Erythroblast (primary cell): ENCODE measurements at places on chromosomes 12 and 14.

GRCh38 chr14:101069666-101070362 lies 166.3 kb upstream of the RTL1 start:
- DNase-seq: no peak

- no peak for DNase-seq
Measured at GRCh38 chr12:42776396-42776795, 186.8 kb upstream of the PRICKLE1 start.

GRCh38 chr14:65478596-65478995 lies 66.1 kb downstream of the FUT8 start:
- no peak for DNase-seq

DNA sequence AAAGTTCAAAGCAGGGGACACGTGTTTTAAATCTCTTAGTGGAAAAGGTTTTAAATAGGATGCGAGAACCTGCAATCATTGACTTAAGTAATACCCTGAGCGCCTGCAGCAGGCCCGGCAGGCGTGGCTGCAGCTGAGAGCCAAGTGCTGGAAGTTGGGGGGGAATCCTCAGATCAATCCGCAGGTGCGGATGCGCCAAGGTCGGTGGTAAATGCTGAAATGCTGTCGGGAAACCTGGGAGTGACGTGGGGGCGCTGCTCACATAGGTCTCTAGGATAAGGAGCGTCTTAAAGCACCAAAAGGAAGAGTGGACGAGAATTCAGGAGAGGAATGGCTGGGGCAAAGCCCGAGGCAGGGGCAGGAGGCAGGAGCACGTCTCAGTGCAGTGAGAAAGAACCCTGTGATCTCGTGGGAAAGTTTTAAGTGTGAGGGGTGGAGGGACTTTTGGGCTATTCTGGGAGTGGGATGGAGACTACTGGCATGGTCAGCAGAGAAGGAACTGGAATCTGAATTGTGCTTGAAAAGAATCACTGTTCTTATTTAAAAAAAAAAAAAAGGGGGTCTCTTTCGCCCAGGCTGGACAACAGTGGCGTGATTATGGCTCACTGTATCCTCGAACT lies 883 bp upstream of the CDCA4 start:
- peak; percentile 73 for DNase-seq

- DNase-seq: peak; percentile 16
Measured at GRCh38 chr14:104577847-104578301, 1.7 kb upstream of the C14orf180 start.

DNA sequence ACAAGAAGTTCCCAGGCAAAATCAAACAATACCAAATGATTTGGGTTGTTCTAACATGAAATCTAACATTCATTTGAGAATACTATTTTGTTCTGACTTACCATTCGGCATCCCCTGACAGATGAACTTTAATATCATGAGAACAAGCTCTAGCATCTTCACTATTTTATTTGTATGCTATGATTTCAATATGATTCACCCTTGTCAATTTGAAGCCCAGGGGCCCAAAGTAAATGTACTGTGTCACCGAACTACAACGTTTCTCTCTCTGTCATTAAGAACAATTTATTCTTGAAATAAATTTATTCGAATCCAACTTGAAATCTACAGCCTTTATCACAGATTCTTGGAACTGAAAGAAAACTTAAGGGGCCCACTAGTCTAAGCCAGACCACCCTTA lies 146.2 kb upstream of the RASSF8 start:
- no peak for DNase-seq

DNA sequence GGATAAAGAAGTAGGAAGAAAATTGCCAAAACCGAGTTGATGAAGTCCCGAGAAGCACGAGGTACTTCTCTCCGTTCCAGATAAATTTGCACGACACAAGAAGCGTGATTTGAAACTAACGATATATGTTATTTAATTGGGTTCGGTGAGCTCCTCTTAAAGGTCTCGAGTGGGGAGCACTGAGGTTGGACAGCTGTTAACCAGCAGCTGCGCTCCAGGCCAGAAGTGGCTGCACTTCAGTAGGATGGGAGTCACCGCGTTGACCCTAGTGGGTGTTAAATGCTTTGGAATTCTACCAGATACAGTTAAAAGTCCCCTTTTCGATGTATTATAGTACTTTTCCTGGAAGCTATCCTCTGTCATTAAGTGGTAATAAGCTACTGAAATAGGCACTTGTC lies 953 bp upstream of the DCAF5 start:
- peak; percentile 65 for DNase-seq

GRCh38 chr12:117827660-117828059 lies 141.1 kb downstream of the KSR2 start:
- DNase-seq: no peak

GRCh38 chr14:35925319-35925718 lies 99.2 kb downstream of the BRMS1L start:
- DNase-seq: no peak

GRCh38 chr12:109763201-109763841 lies 49.7 kb downstream of the FAM222A start:
- no peak for DNase-seq

DNA sequence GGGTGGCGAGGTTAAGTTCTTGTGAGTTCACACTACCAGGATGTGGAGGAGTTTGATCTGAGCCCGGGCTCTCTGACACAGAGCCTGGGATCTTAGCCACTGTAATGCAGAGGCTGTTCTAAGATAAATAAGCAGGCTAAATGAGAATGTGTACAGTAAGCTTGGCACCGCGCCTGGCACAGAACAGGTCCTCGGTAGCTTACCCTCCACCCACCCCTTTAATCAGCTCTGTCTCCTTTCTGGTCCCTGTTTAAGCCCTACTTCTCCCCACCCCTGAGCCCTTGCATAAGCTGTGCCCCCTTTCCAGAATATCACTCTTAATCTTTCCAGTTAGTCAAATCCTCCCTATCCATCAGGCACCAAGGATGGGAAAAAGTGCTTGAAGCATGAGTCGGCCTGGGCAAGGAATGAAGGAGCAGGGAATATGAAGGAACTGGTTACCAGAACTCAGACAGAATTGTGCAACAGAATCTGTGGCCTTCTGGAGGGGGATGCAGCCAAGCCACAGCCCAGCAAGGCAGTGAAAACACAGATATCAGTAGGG lies 32.8 kb upstream of the CMKLR1 start:
- DNase-seq: no peak

GRCh38 chr14:25044106-25044698 lies 5.7 kb downstream of the STXBP6 start:
- DNase-seq: no peak

DNA sequence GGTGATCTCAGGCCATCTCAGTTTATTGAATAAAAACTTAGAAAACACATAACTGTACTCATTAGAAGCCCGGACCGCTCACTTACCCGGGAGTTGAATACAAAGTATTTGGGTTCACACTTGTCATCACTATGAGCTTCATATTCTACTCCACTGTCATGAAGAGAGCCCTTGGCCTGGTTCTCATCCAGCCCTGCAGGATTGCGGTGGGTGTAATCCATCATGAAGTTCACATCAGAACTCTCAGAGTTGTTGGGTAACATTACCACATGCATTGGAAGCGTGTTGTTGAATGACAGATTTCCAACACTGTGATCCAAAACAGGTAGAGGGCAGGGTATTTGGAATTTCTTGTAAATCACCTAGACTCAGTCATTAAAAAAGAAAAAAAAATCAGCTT lies 47.4 kb downstream of the SLC38A4 start:
- no peak for DNase-seq

DNA sequence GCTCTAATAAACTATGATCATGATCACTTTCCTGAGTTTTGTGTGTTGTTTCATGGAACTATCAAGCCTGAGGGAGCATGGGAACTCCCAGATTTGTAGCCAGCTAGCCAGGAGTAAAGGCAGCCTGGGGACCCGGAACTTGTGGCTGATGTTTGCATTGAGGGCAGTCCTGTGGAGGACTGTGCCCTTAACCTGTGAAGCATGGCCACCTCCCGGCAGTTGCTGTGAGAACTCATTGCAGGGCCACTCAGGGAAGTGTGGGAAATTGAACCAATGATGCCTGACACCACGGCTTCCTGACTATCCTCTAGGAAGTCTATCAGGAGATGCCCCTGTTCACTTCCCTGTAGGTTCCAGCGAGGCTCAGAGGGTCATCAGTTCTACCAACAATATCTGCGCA lies 250.6 kb downstream of the DAD1 start:
- no peak for DNase-seq

DNA sequence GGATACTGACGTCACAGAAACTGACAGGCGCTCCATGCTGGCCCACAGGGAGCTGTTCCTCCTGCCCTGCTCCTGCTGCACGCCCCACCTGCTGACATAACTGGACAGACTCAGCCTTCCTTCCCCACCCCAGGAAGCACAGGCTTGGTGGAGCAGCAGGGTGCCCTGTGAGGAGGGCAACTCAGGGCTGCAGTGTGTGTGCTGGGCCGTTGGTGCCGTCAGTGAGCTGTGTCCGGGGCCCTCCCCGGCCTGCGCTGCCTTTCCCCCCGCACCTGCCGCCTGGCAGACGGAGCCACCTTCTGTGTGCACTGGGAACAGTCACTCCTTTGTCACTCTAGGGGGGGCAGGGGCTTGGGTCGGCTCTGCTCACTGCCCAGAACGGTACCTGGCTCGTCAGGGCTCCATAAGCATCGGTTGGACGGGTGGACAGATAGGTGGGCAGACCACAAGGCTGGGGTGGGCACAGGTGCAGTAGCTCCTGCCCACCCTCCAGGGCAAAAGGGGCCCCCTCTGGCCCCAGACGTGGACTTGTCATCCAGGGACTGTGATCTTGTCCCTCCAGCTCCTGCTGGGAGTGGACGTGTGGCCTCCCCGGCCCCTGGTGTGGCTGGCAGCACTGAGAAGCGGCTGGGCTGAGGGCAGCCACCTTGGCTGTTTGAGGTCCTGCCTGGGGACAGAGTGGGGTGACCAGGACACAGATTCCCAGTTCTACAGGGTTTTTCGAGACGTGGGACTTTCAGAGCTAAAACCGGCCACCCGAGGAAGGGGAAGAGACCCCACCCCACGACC lies 32.8 kb downstream of the FBRSL1 start:
- no peak for DNase-seq

GRCh38 chr12:123120452-123121166 lies 30.3 kb downstream of the PITPNM2 start:
- no peak for DNase-seq

- DNase-seq: no peak
Measured at GRCh38 chr14:69092840-69093422, 60.0 kb downstream of the DCAF5 start.

DNA sequence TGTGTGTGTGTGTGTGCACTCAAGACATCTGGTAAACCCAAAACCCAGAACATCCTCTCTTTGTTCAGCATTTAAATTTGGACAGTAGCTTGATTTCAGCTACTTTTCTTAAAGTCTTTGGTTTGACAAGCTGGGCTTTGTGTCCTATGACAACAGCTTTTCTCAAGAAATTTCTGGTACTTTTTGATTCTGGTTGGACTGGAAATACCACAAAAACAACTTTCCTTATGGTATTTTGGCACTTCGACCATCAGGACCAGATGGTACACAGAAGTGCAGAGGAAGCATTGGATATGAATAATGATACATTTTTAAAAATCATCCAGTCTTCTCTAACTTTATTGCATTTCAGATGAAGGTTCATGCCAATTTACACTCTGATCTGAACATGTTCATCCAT lies 286.6 kb upstream of the FLRT2 start:
- no peak for DNase-seq

- DNase-seq: no peak
Measured at GRCh38 chr12:46628176-46628575, 197.6 kb downstream of the SLC38A4 start.

DNA sequence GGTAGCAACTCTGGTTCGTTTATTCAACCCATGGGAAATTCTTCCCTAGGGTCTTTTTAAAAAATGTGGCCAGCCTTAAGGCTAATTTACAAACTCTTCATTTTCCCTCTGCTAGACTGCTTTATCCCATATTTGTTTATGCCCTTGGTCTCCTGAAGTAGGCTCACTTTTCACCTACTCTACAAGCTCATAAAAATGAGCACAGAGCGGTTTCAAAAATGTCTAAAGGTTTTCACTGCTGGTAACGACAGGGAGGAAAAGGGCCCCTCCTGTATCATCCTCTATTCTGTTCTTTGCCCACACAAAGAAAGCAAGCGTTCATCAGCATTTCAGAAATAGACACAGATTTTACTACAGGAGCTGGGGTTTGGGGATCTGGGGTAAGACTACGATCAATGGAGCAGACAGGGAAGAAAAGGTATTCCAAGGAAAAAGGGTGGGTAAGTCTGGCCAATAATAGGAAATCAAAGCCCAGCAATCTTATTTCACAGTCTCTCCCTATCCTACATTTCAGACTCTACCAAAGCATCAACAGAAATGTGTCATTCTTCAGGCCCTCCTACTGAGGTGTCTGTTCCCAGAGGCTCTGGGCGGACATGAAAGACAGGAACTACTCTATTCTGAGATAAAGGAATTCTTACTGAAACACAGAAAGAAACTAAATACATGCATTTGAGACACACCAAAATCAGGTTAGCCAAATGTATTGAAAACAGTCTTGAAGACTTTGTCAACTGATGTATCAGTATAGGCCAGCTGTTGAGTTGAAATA lies 86.4 kb downstream of the SPPL3 start:
- no peak for DNase-seq

- peak; percentile 39 for DNase-seq
Measured at GRCh38 chr12:120710805-120711296, 593 bp downstream of the UNC119B start.

DNA sequence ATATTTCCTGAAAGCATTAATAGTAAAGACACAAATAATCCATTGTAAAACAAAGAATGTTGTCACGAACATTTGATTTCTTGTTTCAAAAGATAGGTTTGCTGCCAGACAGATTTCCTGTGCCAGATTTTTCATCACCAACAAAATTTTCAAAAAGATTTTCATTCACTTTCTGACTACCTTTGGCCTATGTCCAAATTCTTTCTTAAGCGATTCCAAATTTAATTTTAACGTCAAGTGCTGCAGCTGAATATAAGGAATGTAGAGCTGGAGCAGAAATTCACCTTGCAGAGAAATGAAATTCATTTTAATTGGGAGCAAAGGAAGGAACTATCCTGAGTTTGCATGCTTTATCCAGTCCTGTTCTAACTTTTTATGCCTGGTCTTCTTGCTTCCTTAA lies 277.4 kb downstream of the CCER1 start:
- DNase-seq: no peak
